ENCODE measurements at places on chromosomes 2 and 18.

DNA sequence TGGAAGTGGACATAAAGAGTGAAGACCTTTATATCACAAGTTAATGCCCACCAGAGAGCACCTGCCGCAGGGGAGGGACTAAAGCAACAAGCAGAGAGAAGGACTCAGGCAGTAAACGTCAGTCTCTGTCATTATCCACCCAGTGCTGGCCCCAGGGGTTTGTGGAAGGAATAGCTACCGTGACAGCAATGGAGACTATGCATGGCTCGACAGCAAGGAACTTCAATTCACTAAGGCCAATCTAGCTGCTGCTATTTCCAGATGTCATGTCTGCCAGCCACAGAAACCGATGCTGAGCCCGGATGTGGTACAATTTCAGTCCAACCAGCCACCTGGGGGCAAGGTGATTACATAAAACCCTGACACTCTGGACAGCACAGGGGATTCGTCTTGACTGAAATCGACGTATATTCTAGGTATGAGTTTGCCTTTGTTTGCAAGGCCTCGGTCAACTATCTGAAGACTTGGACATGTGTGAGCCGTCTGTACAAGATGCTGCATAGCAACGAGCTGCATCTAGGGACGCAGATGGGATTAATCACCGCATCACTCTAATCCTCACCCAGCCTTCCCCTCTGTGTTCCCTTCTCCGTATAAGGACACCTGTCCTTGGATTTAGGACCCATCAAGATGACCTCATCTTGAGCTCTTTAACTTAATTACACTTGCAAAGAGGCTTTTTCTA lies 154.1 kb upstream of the SH3BP4 start:
- DNase-seq, result no peak

- no peak for DNase-seq
Observed at GRCh38 chr2:108905176-108905575, 83.8 kb downstream of the EDAR start.

- no peak for DNase-seq
Observed at GRCh38 chr18:9549405-9549804, 65.0 kb downstream of the PPP4R1 start.

GRCh38 chr18:63999871-64000270 lies 30.0 kb downstream of the SERPINB8 start:
- DNase-seq, result no peak

GRCh38 chr2:119160361-119160990 lies 1.9 kb upstream of the C1QL2 start:
- no peak for DNase-seq

DNA sequence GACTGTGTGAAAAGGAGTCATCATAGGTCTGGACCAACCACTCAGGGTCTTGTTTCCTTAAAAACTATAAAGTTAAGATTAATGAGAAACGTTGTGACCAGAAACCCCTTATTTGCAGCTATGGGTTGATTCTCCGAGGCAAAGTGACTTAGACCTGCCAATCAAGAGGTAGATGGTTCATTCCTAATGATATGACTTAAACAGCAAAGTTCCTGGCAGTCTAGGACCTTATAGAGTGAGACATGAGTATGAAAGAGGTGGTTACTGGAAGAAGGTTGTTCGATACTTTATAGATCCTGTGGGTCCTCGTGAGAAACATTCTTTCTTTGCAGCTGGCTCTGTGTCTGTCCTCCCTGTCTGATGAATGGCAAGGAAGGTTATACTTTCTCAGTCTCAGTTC lies 8.0 kb downstream of the SFXN5 start:
- DNase-seq, result no peak

- DNase-seq, result no peak
Observed at GRCh38 chr2:207937823-207938222, 87.5 kb downstream of the PLEKHM3 start.

GRCh38 chr18:78786776-78787175 lies 192.8 kb upstream of the SALL3 start:
- no peak for DNase-seq

DNA sequence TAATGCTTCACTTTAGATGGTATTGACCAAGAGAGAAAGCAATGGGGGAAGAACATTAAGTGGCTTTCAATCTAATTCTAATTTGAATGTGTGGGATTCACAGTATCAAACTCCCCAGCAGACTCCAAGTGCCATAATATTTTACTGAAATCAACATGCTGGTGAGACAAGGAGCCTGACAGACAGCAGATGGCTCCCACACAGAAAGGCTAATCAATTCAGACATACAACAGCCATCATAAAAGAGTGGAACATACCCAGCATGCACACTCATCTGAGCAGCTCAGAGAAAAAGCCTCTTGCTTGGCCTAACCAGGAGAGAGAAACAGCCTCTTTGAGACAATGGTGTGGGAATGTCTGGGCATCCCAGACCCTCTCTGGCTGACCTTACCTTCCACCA lies 186.5 kb upstream of the SKOR2 start:
- DNase-seq, result no peak

GRCh38 chr2:8709611-8710010 lies 27.8 kb downstream of the ID2 start:
- DNase-seq, result no peak

- no peak for DNase-seq
Observed at GRCh38 chr2:102387763-102388546, 32.4 kb downstream of the IL18R1 start.

Measured in myocyte (in vitro differentiated cells).